ENCODE measurements at places on chromosomes 5 and 9.

GRCh38 chr5:163938595-163938994 is 433.2 kb downstream of the MAT2B start:
- DNase-seq = no peak

DNA sequence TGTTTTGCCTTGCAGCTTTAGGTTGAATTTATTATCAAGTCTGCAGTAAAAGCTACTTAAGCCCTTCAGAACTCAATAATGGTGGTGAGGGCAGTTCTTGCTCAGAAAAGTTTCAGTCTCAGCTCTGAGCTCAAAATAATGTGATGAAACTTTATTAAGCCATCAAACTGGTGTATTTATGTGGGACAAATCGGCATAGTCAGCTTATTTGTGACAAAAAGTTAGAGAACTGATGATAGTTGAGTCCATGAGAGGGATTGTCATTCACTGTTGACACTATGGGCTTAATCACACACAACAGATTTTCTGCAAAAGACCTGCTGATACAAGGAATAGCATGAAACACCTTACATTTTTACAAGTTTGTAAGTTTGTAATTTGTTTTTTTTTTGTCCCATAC is 9.4 kb downstream of the SRD5A1 start:
- no peak for DNase-seq

GRCh38 chr5:160507221-160507721 is 85.6 kb downstream of the PTTG1 start:
- DNase-seq = no peak

DNA sequence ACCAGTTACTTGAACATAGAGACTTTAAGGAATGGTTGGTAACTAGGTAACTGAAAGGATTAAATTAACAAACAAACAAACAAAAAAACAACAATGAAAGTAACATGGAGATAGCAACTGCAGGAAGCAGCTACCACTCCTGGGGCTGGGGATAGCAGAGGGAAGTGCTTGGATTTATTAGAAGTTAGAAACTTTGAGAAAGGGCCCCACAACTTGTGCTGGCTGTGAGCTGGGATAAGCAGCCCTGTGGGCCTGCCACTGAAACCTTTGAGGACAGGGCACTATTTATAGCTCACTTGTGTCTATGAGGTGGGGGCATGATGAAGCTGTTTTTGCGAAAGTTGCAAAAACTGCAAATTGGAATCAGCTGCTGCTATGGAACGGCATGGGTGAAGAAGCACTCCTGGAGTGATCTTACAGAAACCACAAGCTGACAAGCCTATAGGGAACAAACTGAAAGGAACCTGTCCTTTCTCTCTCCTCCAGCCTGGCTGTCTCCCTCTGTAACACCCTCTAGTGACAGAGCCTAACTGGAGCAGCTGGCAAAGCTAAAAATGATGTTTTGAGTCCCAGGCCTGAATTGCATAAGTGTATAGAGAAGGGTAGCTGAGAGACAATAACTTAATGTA is 91.4 kb upstream of the RANBP6 start:
- DNase-seq = no peak

DNA sequence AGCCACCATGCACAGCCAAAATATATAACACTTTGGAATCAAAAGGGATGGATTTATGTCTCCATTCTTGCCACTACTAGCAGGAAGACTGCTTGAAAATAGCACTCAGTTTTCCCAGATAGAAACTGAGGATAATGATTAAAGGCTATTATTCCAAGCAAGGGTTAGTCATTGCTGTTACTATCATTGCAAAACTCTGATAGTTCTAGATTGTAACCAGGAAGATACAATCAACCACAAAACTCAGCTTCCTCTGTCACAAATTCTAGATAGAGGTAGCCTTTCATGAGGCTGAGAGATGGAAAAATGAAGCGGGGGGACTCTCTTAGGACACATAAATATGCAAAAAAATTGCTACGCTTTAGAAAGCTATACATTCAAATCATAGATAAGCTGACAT is 3.1 kb downstream of the ANXA1 start:
- DNase-seq = no peak

- DNase-seq = no peak
Observed at GRCh38 chr9:16670791-16671190, 199.7 kb downstream of the BNC2 start.

DNA sequence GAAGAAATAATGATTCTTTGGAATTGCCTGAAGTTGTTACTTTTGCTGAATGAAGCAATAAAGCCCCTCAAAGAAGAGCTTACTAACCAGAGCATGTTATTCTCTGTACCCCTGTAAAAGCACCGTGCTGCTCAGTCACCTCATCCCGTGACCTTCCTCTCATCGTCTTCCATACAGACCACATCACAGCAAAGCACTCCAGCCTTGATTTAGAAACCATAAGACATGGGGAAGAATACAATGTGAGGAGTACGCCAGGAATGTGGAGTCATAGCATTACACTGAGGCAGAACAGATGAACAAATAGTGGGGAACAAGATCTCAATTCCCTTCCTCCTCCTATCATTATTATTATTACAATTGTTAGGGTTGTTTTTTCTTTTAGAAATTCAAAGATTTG is 49.1 kb downstream of the ERAP1 start:
- no peak for DNase-seq

- DNase-seq = no peak
Observed at GRCh38 chr5:138177941-138178515, 402 bp downstream of the BRD8 start.

DNA sequence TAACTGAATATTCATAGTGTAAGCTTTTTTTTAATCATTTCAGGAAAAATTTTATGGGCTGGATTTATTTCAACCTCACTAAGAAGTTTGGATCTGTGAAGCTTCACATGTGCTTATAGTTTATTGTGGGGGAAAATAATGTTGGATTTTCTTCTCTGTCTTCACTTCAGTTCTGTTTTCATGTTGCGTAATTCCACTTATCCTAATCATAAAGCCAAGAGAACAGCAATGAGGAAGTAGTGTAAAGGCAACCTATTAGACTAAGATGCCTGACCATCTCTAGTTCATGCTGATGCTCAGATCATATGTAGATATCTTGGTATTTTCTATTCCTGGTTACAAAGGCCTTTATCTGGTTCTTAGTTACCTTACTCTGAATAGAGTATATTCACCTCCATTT is 50.0 kb downstream of the CD180 start:
- no peak for DNase-seq

DNA sequence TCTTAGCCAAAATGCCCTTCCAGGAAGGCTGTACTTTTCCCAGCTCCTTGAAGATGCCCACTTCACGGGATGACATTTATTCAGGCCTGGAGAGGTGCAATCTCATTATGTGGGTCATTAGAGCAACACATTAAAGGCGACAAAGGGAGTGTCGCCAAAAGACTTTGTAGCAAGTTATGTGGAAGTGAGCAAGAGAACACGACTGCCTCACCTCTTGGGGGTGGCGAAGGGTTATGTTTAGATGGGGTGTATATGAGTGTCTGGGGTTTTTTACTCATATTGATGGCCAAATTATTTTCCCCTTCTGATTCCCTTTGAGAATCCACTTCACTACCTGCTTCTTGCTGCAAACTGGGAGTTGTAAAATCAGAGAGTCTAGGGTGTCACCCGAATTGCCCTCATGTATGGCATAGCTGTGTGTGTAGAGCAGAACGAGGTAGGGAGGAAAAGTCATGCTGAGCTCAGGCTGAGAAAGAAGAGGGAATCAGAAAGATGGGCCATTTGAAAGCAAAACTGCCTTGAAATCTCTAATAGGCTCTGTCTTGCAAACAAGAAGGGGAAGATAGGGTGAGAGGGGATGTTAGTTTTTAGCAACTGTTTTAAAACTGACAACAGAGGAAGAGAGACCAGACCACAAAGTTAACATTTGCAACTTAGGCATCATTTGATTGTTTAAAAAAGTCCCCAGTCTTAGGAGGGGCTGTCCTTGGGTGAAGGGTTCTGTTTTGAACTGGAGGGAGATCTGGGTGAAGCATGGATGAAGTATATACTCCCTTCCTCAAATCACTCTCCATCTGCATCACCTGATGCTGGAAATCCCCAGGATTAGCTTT is 97.1 kb upstream of the IL12B start:
- no peak for DNase-seq

- no peak for DNase-seq
Observed at GRCh38 chr5:38739011-38739704, 106.7 kb upstream of the OSMR start.

- no peak for DNase-seq
Observed at GRCh38 chr9:75855509-75855908, 35.0 kb upstream of the PCSK5 start.

DNA sequence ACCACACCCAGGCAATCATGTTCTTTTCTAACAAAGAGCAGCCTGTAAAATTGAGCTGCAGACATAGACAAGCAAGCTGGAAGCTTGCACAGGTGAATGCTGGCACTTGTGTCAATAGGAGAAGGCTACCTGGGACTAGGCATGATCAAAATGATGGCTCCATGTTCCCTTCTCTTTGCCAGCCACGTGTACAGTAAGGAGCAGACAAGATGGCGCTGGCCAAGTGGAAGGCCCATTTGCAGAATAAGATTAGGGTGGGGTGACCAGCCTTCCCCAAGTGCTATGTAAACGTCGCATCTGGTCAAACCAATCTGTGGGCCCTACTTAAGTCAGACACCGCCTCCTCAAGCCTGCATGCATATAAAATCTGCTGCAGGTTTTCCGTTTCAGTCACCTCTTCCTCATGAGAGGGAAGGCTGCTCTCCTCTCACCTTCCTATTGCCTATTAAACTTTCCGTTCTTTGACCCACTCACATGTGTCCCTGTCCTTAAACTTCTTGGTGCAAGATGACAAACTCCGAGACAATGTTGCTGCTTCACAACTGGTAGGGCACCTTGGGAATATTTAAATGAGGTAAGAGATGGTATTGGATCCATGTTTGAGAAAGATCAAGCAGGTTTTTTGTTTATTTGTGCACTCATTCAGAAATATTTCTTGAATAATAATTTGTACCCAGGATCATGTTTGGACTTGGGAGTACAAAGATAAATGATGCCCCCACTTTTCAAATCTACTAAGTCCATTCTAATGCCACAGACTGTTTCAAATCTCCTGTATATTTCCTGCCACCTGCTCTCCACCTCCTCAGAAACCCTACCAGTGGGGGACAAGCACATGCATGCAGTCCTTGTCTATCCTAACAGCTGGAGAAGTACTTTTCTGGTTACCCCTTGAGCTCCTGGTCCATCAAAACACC is 30.7 kb upstream of the TGFBR1 start:
- no peak for DNase-seq

DNA sequence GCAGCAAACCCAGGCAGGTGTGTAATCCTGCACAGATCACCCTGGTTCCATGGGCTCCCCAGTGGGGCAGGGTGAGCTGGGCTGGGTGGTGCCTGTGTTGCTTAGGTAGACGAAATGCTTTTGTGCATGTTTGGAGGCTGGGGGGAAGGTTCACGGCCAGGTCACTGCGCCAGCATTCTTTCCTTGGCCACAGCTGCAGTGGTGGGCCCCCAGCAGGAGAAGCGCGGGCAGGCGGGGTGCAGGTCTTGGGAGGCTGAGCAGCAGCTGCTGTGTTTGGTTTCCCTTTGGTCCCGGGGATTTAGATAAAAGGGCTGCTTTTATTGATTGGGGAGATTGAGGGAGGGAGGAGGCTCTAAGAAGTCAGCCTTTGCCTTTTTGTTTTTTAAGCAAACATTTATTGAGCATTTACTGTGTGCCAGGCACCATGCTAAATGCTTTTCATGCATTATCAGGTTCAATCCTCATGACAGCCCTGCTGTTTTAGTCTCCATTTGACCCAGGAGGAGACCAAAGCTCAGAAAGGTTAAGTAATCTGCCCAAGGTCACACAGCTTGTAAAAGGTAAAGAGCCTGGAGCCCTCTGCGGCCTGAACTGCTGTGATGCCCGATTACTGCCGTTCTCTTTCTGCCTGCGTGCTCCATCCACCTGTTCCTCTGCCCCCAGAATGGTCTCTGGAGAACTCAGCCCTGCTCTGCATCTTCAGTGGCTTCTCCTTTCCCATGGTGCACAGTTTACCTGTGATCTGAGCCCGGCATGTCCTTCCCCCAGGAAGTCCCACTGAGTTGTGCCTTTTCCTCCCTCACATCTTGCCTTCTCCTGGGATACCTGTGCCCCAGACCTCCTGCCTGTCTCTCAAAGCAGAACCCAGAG is 94.4 kb downstream of the MACROH2A1 start:
- DNase-seq = no peak

- DNase-seq = no peak
Observed at GRCh38 chr5:125521289-125521688, 774.9 kb upstream of the ZNF608 start.

DNA sequence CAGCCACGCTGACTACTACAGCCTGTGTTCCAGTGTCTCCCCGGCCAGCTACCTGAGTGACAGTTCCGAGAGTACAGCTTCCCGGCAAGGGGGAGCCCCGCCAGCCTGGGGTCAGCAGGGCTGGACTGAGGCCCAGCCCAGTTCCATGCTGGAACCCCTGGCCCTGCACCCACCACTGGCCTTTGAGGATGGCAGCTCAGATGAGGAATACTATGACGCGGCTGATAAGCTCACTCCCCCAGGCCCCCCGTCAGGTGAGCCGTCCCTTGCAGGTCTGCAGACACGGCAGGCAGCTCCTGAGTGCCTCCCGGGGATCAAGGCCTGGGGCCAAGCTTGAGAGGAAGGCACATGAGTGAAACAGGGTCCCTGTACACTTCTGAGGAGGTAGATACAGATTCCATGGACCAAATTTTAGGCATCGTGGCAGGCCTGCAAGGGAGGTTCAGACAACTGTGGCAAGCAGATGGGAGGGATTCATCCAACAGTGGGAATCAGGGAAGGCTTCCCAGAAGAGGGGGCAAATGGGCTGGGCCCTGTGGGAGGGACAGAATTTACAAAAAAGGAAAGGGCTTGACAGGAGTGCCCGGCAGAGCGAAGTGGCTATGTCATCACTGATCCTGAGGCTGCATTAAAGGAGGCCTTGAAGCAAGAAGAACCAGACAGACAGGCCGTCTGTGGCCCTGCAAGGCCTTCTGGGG is 12.8 kb upstream of the TRMT10B start:
- DNase-seq = no peak

DNA sequence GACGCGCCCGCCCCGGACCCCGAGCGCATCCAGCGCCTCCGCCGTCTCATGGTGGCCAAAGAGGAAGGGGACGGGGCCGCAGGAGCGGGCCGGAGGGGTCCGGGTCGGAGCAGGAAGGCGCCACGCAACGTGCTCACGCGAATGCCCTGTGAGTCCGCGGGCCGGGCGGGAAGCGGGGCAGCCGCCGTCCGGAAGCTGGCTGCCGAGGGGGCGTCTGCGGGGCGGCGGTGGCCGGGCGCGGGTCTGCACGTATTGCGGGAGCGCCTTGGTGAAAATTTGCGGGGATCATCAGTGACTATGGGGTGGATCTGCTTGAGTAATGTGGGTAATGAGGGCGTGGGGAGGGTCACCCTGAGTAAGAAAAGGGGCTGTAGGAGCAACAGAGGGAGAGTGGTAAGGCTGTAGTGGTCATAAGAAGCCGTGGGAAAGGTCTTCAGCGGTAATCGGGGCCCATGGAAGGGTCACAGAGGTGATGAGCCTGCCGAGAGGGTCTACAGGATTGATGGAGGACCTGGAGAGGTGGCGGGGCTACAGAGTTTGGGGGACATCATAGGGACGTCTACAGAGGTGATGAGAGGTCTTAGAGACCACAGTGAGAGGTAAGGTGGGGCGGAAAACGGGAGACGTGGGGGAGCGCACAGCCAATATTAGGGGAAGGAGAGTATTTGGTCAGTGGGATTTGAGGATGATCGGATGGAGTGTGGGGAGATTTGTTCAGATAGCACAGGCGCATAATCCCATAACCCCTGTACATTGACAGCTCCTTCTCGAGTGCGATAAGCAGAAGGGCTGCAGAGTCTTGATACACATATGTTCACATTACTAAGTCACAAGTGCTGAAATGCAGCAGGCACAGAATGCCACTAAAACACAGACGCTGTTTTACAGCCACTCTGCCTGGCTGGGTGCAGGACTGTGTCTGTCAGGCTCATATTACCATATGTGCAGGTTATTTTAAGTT is 819 bp downstream of the LSM11 start:
- DNase-seq = no peak

Data from stimulated activated CD8-positive, alpha-beta memory T cell treated with anti-CD3 and anti-CD28 coated beads, Interleukin-15, amount 100 ng/mL, for 48 hours (primary cell).